ENCODE measurements at places on chromosomes 4 and X.

GRCh38 chr4:151004222-151004621, 10.9 kb downstream of the LRBA start:
- DNase-seq = no peak

- peak; percentile 4 for DNase-seq
Observed at GRCh38 chrX:123959281-123960063, 2.0 kb upstream of the STAG2 start.

GRCh38 chr4:153641532-153641931, 42.5 kb upstream of the TLR2 start:
- DNase-seq = no peak

DNA sequence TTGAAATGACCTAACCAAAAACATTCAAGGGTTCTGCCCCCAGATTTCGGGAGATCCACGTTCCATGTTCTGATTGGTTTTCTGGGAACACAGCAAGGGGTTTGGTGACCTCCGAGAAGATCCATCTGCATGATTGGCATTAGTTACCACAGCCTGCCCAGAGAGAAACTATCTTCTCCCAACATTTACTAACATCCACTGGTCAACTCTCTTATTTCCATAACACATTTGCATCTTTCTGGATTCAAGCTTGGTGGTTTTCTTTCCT, 15.6 kb downstream of the SHOX start:
- DNase-seq = no peak

DNA sequence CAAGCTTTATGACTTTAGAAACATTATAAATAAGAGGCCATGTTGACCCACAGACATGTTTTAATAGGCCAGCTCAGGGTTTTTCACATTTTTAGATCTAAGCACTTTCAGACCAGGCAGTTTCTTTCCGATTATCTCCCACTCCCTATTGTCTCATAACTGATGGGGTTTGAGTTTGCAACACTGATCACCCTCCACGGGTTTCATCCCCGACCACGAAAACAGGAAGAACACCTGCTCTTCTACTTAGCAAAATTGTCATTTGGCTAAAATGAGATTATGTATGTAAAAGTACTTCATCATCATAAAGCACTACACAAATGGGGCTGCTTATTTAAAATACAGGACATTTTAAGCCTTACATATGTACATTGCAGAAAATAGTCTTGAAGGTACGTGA, 407.9 kb downstream of the HNRNPD start:
- no peak for DNase-seq

DNA sequence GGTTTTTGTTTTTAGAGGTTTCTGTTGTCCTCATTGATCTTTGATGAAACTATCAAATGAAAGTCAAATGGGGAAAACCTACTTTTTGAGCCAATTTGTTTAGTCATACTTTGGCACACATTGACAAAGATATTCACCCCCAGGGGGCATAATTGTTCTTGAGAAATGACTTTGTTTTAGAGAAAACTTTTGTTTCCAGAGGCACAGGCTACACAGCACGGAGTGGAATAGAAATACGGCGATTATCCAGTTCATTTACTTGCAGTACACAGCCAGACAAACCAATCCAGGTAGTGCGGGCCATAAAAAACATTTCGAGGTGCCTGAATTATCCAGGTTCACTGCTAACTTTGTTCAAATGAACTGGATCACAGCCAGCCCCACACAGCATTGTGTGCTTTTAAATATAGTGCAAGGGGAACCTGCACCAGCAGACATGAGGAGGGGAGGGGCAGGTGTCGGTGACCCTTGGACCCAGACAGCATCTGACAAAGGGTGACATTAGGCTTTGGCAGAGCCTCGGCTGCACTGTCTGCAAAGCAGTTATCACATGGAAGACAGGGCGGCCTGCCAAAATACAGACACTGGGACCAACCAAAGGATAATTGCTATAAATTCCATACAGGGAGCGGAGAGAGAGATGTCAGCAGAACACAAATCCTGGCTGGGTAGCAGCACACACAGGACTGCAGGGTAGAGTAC, 179.6 kb upstream of the NOCT start:
- DNase-seq = no peak

DNA sequence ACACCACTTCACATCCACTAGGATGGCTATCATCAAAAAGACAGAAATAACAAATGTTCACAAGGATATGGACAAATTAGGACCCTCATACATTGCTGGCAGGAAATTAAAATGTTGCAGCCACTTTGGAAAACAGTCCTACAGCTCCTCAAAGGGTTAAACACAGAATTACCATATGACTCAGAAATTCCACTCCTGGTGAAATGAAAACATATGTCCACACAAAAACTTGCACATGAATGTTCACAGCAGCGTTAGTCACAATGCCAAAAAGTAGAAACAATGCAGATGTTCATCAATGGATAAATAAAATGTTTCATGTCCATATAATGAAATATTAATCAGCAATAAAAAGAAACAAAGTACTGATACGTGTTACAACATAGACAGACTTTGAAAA, 15.1 kb downstream of the S100G start:
- DNase-seq = no peak
